ENCODE measurements at places on chromosomes 12 and 14. TPM values are rescaled to one million over a fixed set of nuclear protein-coding genes. Genes with fewer than 3 reads are reported as not detected.

GRCh38 chr12:66137937-66138336 is 7.4 kb upstream of the LLPH start:
- no peak for DNase-seq
- no peaks in the 10 kb centered on the region for H3K27me3 ChIP-seq
- H3K4me1 ChIP-seq, result peaks cover under 1% of the 10 kb centered on the region
- H3K4me3 ChIP-seq, result no peak overlapping the region
- no peak overlapping the region for H3K27ac ChIP-seq
- H3K36me3 ChIP-seq, result peaks cover 2% of the 10 kb centered on the region

GRCh38 chr14:92654239-92654901 is 94.1 kb downstream of the LGMN start:
- H3K4me1 ChIP-seq, result no peaks in the 10 kb centered on the region
- H3K27ac ChIP-seq, result no peak overlapping the region
- DNase-seq, result no peak
- no peak overlapping the region for H3K4me3 ChIP-seq

DNA sequence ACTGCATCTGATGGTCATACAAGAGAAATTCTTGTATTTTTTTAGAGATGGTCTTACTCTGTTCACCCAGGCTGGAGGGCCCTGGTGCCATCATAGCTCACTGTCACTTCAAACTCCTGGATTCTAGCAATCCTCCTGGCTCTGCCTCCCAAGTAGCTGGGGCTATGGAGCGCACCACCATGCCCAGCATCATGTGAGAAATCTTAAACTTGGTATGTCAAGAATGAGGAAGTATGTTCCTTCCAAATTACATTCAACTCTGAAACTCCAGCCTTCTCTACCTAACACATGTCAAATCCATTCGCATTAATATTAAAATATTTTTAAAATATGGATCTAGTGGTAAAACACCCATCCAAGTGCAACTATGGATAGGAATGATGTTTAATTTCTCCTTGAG is 27.5 kb upstream of the CDKN3 start:
- no peak for DNase-seq
- no peaks in the 10 kb centered on the region for H3K36me3 ChIP-seq
- no peak overlapping the region for H3K4me3 ChIP-seq
- no peak overlapping the region for H3K27ac ChIP-seq

DNA sequence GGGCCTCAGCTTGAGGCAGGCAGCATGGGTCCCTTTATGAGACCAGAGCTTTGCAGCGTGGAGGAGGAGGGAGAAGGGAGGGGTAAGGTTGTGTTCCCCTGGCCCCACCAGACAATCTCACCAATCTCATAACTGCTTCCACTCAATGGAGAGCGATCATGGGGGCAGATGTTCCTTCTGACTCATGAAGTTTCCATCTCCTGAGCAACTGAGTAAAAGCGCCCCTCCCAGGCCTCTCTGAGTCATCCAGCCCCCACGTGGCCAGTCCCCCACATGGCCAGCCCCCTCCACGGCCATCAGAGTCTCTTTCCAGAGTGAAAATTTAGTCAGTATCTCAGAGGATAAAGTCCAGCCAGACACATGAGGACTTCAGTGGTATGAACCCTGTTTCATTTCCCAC is 39.2 kb upstream of the PLXNC1 start:
- H3K36me3 ChIP-seq, result no peaks in the 10 kb centered on the region
- H3K4me3 ChIP-seq, result no peak overlapping the region
- H3K27ac ChIP-seq, result no peak overlapping the region
- DNase-seq, result no peak
- H3K27me3 ChIP-seq, result peaks cover 2% of the 10 kb centered on the region

DNA sequence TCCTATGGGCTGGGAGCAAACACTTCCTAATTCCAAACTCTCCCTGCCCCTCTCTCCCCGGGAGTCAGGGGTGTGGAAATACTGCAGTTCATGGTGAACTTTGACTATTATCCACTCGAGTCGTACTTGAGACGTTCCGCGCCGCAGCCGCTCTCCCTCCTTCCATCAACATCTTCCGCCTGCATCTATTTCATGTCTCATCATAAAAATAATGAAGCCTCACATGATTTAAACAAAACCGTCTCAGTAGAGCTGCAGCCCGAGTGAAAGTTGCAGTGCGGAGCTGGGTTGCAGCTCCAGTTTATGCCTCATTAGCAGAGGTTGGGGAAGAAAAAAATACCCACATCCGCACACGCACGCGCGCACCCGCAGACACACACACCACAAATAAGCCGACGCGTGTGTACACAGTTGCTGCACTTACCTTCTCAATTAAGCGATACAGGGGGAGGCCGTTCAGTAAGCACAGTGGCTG is 283 bp downstream of the LMO3 start:
- peaks cover 15% of the 10 kb centered on the region for H3K27me3 ChIP-seq
- H3K36me3 ChIP-seq, result no peaks in the 10 kb centered on the region
- DNase-seq, result peak; percentile 9
- H3K27ac ChIP-seq, result no peak overlapping the region
- H3K4me3 ChIP-seq, result peak overlapping the region; percentile 44

GRCh38 chr12:81229759-81230158 is 151.9 kb downstream of the ACSS3 start:
- no peak overlapping the region for H3K4me3 ChIP-seq
- no peaks in the 10 kb centered on the region for H3K4me1 ChIP-seq
- no peak overlapping the region for H3K27ac ChIP-seq

DNA sequence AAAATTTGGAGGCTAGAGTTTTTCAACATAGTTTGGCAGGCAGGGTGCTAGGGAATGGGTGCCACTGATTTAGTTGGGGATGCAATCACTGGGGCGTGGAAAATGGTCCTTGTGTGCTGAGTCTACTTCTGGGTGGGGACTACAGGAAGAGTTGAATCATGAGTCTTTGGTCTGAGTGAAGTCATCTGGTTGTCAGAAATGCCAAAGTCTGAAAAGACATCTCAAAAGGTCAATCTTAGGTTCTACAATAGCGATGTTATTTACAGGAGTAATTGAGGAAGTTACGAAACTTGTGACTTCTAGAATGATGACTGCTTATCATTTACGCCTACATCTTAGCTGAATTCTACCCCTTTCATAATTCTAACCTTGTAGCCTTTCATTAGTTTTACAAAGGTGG is 209.1 kb downstream of the NUBPL start:
- H3K27me3 ChIP-seq, result no peaks in the 10 kb centered on the region
- H3K36me3 ChIP-seq, result no peaks in the 10 kb centered on the region
- DNase-seq, result no peak

Gene TMEM63C
- total RNA-seq, result 0.27 TPM
